ENCODE measurements at places on chromosomes 3 and 15. TPM values are rescaled to one million over a fixed set of nuclear protein-coding genes. Genes with fewer than 3 reads are reported as not detected.

The LRRC34 gene
- total RNA-seq = 2.9 TPM

The ESYT3 gene
- 1.6 TPM for total RNA-seq

The NPAP1 gene
- total RNA-seq = not detected

The GCHFR gene
- 9.7 TPM for total RNA-seq

The CCDC39 gene
- total RNA-seq = not detected

The MB21D2 gene
- total RNA-seq = 5.9 TPM

The TTC21A gene
- total RNA-seq = 0.85 TPM

The GOLGA8S gene
- 0.33 TPM for total RNA-seq

The C3orf85 gene
- not detected for total RNA-seq

The ITIH3 gene
- 0.19 TPM for total RNA-seq

The CMTM8 gene
- total RNA-seq = 3.1 TPM

The OCA2 gene
- total RNA-seq = not detected

The C3orf70 gene
- 3.4 TPM for total RNA-seq

The SPINK8 gene
- total RNA-seq = not detected

The TMCO5A gene
- not detected for total RNA-seq

The DNAJA4 gene
- total RNA-seq = 70.0 TPM

The PAQR9 gene
- 5.7 TPM for total RNA-seq

The ZBTB47 gene
- 92.4 TPM for total RNA-seq

The ACAN gene
- not detected for total RNA-seq

The STRIT1 gene
- total RNA-seq = not detected

The MKRN3 gene
- total RNA-seq = 0.43 TPM

The C3orf20 gene
- not detected for total RNA-seq

The CLRN1 gene
- total RNA-seq = not detected

The CYP11A1 gene
- total RNA-seq = 0.71 TPM

The ACTR8 gene
- total RNA-seq = 23.7 TPM

The GPX1 gene
- total RNA-seq = 121 TPM

The RARB gene
- 22.8 TPM for total RNA-seq

The DLL4 gene
- 9.8 TPM for total RNA-seq

The PCOLCE2 gene
- total RNA-seq = 148 TPM

The PLCH1 gene
- total RNA-seq = 1.4 TPM

The TMEM266 gene
- 0.20 TPM for total RNA-seq

The CPNE9 gene
- not detected for total RNA-seq

The ARID3B gene
- total RNA-seq = 1.8 TPM

The SLC2A2 gene
- total RNA-seq = not detected

The SLC28A2 gene
- total RNA-seq = not detected

The ARRDC4 gene
- total RNA-seq = 34.9 TPM

The CCDC174 gene
- 14.1 TPM for total RNA-seq

The SLC12A8 gene
- 1.1 TPM for total RNA-seq

The KLHDC8B gene
- 51.2 TPM for total RNA-seq

The DNAJB8 gene
- not detected for total RNA-seq

The GOLGA6A gene
- total RNA-seq = not detected

The ROPN1 gene
- total RNA-seq = not detected

The DUOXA2 gene
- not detected for total RNA-seq

The DUOXA1 gene
- total RNA-seq = 0.41 TPM

The AHSG gene
- not detected for total RNA-seq

The GATA2 gene
- total RNA-seq = 26.1 TPM

The SPTBN5 gene
- total RNA-seq = 0.63 TPM

The TIPARP gene
- total RNA-seq = 39.9 TPM

The LMAN1L gene
- total RNA-seq = 13.8 TPM

The LRRC31 gene
- not detected for total RNA-seq

The MST1R gene
- total RNA-seq = 4.2 TPM

The CNTN6 gene
- total RNA-seq = 0.28 TPM

The MAP1A gene
- total RNA-seq = 52.7 TPM

The USP50 gene
- not detected for total RNA-seq

The ALDH1A3 gene
- total RNA-seq = 19.7 TPM

The TEX55 gene
- total RNA-seq = not detected

The AP3B2 gene
- 0.51 TPM for total RNA-seq

The ZDHHC23 gene
- total RNA-seq = 2.0 TPM

The NTRK3 gene
- 4.5 TPM for total RNA-seq
